Activated CD8-positive, alpha-beta memory T cell treated with anti-CD3 and anti-CD28 coated beads, Interleukin-2, amount 50 U/mL, for 48 hours (primary cell): ENCODE measurements at places on chromosomes 12 and 14.

DNA sequence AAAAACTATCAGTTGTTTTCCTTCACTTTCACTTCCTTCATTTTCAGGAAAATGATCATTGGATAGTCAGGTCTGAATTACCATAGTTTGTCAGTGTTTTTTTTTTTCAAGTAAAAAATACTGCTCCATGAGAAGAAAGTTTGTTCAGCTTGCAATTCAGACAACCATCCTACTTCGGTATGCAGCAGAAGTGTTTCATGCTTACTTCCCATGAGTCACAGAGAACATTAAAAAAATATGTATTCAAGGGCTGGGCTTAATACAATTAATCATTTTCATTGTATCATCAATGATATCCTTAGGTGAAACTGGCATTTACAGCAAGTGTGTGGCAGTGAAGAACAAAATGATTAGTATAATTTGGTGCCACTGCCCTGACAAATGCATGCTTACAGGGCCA lies 21.6 kb downstream of the PYM1 start:
- no peak for DNase-seq

GRCh38 chr12:106247674-106248311 lies at the start of gene CKAP4:
CKAP4 (minus strand) TSS chr12:106248020; CDS start chr12:106247851, 169 bp downstream.
- DNase-seq, result peak; percentile 72

DNA sequence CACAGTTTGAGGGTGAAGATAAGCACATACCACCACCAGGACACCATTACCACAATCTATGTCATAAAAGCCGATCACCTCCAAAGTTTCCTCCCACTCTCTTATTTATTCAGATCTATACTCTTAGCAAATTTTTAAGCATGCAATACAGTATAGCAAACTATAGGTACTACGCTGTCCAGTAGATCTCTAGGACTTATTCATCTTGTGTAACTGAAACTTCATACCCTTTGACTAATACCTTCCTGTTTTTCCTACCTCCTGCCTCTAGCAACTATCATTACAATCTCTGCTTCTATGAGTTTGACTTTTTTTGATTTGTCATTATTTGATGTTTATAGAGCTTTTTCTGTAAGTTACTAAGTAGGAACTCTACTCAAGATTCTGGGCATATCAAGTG lies 84.5 kb upstream of the MANSC4 start:
- DNase-seq, result no peak

GRCh38 chr14:64704743-64705380 lies 638 bp downstream of the PLEKHG3 start:
- DNase-seq, result no peak

- DNase-seq, result no peak
Measured at GRCh38 chr14:78805570-78805969, 635.4 kb downstream of the NRXN3 start.

DNA sequence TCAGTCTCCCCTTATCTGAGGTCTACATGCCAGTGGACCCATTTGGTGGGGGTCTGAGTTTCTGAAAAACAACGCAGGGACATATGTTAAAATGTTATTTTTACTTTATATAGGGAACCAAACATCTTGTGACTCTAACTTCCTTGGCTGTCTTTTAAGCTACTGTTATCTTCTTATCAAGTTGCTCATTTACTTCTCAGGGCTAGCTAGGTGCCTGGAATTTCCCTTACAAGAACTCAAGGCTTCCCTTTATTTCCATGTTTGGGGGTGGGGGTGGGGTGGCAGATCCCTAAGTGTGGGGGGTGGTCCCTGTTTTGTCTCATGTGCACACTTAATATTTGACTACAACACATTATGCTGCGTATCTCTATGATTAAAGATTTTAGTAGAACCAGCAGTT lies 31.6 kb downstream of the PPP1R36 start:
- no peak for DNase-seq

- DNase-seq, result no peak
Measured at GRCh38 chr12:4243091-4243490, 30.5 kb upstream of the CCND2 start.

DNA sequence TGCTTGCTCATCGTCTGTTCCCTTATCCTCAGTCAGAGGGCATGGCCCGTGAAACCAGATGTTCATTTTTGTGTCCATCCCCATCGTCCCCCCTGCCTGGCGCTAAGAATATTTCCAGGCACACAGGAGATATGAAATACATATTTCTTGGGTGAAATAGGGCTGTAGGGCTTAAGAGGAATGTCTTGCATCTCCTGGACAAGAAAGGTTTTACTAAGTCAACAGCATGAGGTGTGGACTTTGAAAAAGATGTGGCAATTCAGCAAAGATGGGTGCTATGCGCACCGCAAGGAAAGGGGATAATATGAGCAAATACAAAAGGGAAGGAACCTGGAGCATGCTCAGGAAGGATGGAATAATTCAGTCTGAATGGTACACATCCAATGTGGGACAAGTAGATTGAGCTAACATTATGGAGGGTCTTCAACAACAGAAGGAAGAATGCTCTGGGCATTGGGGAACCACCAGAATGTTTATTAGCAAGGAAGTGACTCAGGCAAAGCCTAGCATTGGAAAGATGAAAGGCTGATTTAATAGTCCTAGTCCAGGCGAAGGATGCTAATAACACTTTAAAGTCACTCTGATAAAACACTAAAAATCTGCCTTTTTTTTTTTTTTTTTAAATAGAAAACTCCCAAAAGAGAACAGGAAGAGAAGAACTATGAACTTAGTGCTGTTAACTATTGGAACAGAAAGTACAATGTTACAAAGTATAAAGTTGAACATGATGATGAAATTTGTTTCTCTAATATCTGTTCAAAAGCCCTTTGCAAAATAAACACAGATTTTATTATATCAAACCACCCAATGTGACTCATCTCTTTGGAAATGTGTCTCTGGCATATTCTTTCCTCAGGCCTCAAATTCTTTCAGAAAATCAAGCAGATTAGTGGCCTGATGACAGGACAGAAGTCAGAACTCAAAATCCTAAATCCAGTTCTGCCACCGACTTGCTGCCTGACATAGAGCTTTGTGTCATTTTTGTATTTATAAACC lies 449.5 kb downstream of the BCAT1 start:
- no peak for DNase-seq

- DNase-seq, result no peak
Measured at GRCh38 chr12:122205053-122205925, 1.8 kb downstream of the B3GNT4 start.

DNA sequence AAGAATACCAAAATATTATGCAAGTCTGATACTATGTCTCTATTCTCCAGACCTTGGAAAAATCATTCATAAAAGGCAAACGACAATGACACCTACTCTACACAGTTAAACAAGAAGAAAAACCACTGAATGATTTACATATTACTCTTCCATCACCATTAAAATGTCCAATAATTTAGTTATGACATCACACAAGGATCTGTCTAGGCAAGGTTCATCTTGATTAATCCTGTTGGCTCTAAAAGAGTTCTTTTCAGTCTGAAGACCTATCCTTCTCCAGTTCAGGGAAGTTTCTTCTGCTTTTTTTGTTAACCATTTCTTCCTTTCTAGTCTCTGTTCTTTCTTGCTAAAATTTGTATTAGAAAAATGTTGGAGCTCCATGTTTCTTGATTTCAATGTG lies 64.0 kb downstream of the OSBPL8 start:
- DNase-seq, result no peak

- DNase-seq, result no peak
Measured at GRCh38 chr12:59077575-59078426, 157.5 kb upstream of the LRIG3 start.

DNA sequence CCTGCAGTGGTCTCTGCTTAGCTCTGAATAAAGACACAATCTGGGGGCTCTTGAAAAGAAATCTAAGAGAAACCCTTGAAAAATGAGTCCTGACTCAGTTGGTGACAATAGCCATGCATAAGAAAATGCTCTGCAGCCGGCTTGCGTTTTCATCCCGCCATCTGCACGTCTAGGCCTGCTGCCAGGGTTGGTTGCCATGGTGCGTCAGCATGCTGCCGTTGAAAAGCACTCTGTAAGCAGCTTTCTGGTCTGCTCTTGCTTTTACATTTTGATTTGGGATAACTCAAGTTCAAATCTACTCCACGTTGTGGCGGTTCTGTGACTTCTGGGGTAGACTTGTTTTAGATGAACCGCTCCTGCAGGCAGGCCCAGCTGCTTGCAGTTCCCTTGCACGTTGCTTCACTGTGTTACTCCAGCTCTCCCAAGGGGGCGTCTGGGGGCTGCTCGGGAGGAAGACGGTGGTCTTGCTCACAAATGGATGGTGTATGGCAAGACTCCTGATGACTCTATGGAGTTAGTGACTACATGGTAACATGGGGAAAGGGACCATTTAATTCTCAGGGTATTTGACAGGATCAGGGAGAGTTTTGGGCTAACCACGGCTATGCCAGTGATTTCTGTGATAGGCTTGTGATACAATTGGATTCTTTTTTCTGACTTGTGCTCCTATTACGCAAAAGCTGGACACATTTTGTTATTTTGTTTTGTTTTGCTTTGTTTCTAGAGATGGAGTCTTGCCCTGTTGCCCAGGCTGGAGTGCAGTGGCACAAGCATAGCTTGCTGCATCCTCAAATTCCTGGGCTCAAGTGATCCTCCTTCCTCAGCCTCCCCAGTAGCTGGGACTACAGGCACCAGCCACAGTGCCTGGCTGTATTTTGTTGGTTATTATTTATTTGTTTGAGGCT lies 15.8 kb downstream of the WNT5B start:
- DNase-seq, result no peak

DNA sequence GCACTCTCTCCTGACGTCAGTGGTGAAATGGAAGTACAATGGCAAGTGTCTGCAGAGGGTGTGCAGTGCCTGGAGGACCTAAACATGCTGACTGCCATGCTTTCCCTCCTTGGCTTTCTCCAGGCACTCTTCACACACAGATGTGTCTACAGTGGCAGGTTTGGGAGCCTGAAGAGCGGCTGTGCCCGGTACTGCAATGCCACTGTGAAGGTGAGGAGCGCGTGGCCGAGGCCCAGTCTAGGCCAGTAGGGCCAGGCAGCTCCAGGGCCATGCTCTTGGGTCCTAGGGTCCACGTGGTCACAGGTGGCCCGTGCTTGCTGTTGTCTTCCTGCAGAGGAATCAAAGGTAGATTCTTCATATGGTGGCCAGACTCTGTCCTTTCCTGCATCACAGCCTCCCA lies 81.4 kb downstream of the STAB2 start:
- no peak for DNase-seq

GRCh38 chr12:30836656-30837445 lies 82.1 kb upstream of the CAPRIN2 start:
- no peak for DNase-seq

DNA sequence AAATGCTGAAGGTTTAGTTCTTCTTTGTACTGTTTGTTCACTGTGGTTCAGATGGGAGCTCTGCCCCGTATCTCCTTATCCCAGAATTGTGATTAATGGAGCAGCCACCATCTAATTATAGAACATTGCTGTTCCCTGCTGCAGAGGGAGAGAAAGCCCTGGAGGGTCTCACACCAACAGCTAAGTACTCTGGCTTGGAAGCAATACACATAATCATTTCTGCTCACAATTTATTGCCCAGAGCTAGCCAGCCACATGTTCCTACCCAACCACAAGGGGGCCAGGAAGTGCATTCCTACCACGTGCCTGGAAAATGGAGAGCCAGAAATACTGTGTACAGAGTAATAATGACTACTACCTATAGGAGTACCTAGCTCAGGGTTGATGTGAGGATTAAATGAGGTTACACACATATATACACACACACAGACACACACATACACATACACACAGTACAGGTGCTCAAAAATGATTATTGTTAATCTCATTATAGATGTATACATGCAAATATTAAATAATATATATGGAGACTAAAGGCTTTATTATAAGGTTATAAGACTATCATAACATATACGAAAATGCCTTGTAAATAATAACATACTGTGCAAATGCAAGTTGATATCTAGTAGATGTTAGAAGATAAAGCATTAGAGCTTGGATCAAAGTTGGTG lies 22.3 kb downstream of the MSRB3 start:
- DNase-seq, result no peak

GRCh38 chr12:108730365-108731104 lies 783 bp downstream of the CORO1C start:
- peak; percentile 78 for DNase-seq

- DNase-seq, result no peak
Measured at GRCh38 chr14:84535484-84535883, 994.5 kb upstream of the FLRT2 start.

GRCh38 chr14:103301512-103302354 lies 32.3 kb upstream of the EIF5 start:
- DNase-seq, result no peak

- no peak for DNase-seq
Measured at GRCh38 chr12:21666722-21667121, 9.1 kb upstream of the LDHB start.

DNA sequence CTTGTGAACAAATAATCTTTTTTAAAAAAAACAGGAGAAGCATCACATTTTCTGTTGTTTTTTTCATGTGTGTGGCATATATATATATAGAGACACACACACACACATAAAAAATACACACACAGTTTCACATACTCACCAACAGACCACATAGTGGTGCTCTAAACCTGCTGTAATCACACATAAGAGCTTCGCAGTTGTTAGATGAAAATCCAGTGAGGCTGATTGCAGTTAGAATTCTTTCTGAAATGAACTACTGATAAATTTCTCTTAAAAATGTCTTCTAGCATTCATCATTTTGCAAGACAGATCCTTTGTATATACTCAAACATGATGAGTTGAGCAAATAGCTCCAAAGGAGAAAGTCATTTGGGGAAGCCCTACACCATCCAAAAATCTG lies 434.3 kb upstream of the STXBP6 start:
- DNase-seq, result no peak

GRCh38 chr12:4766445-4766844 lies 46.2 kb downstream of the GALNT8 start:
- DNase-seq, result no peak

DNA sequence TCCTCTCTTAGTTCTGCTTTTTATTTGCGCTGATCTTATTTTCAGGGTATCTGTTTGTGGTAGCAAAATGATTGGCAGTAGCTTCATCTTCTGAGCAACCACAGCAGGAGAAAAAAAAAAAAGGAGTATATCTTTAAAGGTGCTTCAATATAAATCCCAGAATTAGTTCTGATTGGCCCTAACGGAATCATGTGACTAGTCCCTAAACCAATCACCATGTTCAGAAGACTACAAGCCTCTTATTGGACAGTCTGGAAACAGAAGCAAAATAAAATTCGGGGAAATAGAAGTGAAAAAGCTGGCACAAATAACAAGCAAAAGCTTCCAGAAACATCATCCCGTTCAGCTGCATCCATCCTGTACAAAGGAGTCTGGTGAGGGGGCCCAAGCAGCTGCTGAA lies 49.9 kb upstream of the PTPRO start:
- no peak for DNase-seq

DNA sequence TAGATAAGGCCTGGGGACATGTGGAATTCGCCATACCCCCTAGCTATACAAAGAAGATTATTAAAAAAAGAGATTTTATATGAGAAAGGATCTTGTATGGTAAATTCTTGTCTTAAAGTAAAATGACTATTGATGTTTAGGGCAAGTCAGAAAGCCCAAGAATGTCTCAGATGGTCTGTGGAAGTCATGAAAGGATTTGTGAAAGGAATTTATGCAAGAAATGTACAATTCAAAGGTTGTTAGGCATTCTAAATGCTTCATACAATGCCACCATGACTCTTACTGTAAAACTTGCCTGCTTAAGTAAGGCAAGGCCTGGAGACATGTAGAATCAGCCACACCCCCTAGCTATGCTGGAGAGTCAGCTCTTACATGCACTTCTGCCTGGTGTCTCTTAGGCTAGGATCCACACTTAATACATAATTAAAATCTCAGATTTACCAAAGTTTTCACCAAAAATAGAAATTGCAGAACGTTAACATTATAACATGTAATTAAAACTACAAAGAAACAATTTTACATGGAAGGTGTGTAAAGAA lies 8.9 kb upstream of the ETNK1 start:
- no peak for DNase-seq

GRCh38 chr14:34205799-34206198 lies 254.9 kb upstream of the EGLN3 start:
- DNase-seq, result no peak
